ENCODE measurements at places on chromosomes 6 and 20.

- no peak for DNase-seq
Observed at GRCh38 chr6:32954986-32955802, 2.3 kb upstream of the HLA-DMA start.

DNA sequence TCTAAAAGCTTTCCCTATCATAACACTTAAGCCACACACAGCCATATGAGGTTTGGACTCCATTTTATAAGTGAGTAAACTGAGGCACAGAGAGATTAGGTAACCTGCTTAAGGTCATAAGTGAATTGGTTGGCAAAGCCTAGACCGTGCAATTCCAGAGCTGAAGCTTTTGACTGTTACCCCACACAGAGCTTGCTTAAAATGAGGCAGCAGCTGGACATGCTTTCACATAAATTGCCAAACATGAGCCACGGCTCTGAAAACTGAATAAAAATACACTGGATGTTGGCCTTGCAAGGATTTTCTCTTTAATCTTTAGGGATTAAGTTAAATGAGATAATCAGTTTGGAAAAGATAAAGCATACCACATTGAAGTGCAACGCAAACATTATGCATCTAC, 2.5 kb downstream of the RIPOR2 start:
- no peak for DNase-seq

DNA sequence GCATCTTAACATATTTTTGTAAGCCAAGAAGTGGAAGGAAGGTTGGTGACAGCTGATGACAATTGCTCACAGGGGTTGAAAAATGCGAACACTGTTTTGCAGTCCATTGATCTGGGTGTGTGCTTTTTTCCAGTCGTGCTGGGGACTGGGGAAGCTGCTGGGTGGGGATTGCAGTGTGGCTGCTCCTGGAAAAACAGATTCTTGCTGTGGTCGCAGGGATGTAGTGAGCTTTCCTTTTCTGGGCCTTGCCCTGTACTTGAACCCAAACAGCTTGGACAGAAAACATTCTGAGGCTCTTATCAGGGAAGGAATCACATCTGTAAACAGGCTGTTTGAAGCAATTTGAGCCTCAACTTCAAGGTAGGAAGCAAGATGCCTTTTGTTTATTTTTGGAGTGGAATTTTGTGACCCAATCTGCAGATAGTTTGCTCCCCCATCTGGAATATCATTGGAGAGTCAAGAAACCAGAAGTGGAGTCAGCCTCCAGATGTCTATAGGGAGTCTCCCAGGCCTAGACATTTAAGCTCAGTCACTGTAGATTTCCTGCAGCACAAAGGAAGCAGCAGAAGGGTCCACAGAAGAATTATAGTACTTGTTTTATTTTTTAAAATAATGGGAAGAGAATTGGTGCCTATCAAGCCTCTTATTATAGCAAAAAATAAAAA, 279.2 kb upstream of the FERMT1 start:
- DNase-seq, result peak; percentile 26

- DNase-seq, result no peak
Observed at GRCh38 chr20:20580139-20580538, 132.3 kb downstream of the RALGAPA2 start.

- DNase-seq, result no peak
Observed at GRCh38 chr6:24403501-24403824, 727 bp downstream of the MRS2 start.

- no peak for DNase-seq
Observed at GRCh38 chr6:170516783-170517616, 36.1 kb downstream of the PSMB1 start.

Data from right hindlimb (tissue), 1 donor.